ENCODE measurements at places on chromosomes 5 and 9. TPM values are rescaled to one million over a fixed set of nuclear protein-coding genes. Genes with fewer than 3 reads are reported as not detected.

The PDLIM4 gene
- 1.5 TPM for total RNA-seq

The BSPRY gene
- 39.9 TPM for total RNA-seq

The KCTD16 gene
- not detected for total RNA-seq

The PCDHGC4 gene
- 0.64 TPM for total RNA-seq

The FAM169A gene
- 5.9 TPM for total RNA-seq

The SV2C gene
- total RNA-seq: 0.24 TPM

The TICAM2 gene
- 1.7 TPM for total RNA-seq
